ENCODE measurements at places on chromosomes 12 and 14.

- DNase-seq: no peak
These were observed 17.4 kb upstream of the CLMN start for GRCh38 chr14:95337041-95337595.

DNA sequence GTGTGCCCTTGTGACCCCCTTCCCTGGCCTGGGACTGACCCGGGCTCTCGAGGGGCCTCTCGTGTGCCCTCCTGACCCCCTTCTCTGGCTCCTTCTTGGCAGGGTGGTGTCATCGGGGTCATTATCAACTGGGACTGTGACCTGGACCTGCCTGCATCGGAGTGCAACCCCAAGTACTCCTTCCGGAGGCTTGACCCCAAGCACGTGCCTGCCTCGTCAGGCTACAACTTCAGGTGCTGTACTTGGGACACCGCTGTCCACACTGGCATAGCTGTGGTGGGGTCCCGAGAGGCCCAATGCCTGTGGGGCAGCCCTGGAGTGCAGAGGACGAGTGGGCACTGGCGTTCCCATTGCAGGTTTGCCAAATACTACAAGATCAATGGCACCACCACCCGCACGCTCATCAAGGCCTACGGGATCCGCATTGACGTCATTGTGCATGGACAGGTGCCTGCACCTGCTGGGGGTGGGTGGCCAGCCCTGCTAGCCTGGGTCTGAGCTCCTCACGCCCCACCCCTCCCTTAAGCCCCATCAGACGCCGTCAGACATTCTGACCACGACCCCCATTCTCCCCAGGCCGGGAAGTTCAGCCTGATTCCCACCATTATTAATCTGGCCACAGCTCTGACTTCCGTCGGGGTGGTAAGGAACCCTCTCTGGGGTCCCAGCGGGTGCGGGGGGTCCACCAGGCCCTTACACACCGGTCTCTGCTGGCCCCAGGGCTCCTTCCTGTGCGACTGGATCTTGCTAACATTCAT lies 2.5 kb downstream of the P2RX2 start:
- no peak for DNase-seq

DNA sequence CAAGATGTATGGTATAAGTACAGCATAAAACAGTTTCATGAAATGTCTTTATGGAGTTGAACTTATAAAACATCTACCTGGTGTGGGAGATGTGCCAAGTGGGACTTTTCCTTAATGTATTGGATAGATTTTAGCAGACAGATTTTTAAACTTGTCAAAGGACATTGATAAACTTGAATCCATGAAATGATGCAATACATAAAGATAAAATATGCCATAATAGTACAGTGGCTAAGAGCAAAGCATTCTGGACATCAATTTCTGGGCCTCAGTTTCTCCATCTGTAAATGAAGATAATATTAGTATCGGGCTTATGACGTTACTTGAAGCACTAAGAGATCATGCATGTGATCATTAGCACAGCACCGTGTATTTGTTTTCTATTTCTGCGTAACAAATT lies 45.4 kb downstream of the NKX2-1 start:
- no peak for DNase-seq

DNA sequence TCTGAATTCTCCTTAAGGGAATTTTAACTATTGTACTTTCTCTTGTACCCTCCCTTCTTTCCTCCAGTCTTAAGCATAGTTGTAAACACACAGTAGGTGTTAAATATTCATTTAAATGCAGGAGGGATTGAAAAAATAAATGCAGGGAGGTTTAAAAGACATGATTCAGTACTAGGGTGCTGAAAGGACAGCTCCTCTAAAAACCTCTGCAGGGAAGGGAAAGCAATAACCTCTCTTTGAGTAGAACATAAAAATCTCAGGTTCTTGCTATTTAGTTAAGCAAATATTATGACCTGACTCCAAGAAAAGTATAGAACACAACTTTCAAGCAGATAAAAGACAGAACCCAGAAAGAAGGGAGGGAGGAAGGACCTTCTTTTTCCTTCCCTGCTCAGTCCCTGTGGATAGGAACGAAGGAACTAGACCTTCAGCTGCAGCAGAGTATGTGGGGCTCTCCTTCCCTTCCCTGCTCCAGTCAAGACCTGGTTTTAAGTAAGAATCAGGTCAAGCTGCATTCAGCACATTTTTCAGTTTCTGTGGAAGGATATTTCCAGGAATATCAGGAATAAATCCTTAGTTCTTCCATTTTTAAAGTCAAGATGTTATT lies 4.7 kb downstream of the MAP3K9 start:
- no peak for DNase-seq

GRCh38 chr14:37215345-37215744 lies 17.6 kb downstream of the MIPOL1 start:
- no peak for DNase-seq

- no peak for DNase-seq
These were observed 25.9 kb downstream of the UTP20 start for GRCh38 chr12:101305794-101306193.

- DNase-seq: no peak
These were observed 16.0 kb upstream of the KRT86 start for GRCh38 chr12:52258335-52258901.

GRCh38 chr12:4293299-4293965 lies 19.9 kb downstream of the CCND2 start:
- DNase-seq: no peak

DNA sequence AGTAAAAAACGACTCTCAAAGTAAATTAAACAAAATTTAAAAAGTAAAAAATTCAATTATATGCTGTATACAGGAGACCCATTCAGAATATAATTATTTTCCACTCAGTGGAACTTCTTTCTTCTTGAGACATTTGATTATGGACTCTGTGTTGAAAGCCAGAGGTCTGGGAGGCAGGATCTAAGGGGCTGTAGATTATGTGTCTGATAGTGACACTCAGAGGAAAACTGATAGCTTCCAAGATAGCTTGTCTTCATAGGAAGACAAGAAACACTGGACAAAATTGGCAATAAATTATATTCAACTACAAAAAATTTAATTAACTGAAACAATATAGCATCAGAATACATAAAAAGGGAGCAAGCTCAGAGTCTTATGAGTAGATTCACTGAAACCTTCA lies 135.8 kb downstream of the KITLG start:
- no peak for DNase-seq

- peak; percentile 95 for DNase-seq
These were observed 487 bp downstream of the TINF2 start for GRCh38 chr14:24241829-24242443.

GRCh38 chr12:61985830-61986229 lies 274.4 kb upstream of the USP15 start:
- no peak for DNase-seq

- DNase-seq: no peak
These were observed 64.5 kb downstream of the TSPAN9 start for GRCh38 chr12:3141339-3142321.

- no peak for DNase-seq
These were observed 65.8 kb downstream of the RIC8B start for GRCh38 chr12:106840243-106840642.

- no peak for DNase-seq
These were observed 42.3 kb upstream of the BATF start for GRCh38 chr14:75479770-75480600.

- no peak for DNase-seq
These were observed 214.5 kb downstream of the PCNX1 start for GRCh38 chr14:71121711-71122110.
